Activated T-helper 9 cell treated with anti-CD3 and anti-CD28 coated beads, Interleukin-2, amount 50 U/mL, for 16 hours (primary cell): ENCODE measurements at places on chromosomes 5 and 9.

DNA sequence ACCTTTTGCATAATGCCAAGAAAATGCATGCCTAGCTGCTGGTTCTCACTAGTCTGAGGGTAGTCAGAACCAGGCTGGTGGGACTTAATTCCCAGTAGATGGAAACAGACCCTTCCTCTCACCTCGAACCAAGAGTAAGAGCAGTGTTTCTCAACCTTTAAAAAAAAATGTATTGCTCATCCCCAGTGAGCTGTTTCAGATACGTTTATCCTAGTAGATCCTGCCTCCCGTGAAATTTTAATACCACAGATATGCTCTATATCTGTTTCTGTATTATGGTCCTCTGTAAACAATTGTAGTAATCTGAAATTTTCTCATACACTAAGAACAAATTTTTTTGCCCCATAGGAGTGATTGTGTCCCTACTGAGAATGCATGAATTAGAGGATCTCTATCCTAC, 86.2 kb downstream of the TEK start:
- no peak for DNase-seq

- DNase-seq = no peak
These were observed 110.8 kb downstream of the MARCHF3 start for GRCh38 chr5:126919566-126919965.

DNA sequence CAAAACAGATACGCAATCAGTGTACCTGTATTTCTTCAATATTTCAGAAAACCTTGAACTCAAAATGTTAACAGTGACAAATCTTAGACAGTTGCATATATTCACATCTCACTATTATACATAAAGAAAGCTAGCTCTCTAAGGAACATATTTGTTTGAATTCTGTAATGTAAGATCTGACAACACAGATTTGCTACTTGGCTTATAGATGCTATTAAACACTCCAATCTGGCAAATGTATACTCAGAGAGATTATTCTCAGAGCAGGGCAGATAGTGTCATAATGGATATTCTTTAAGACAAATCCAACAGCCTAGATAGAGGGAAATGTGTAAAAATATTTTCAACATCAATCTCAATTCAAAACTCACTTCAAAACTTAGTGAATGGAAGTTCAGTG, 794.5 kb upstream of the CDH9 start:
- DNase-seq = no peak

- DNase-seq = no peak
These were observed 91.0 kb downstream of the ARSB start for GRCh38 chr5:78893940-78894677.

GRCh38 chr9:83422527-83422926, 115.7 kb downstream of the FRMD3 start:
- DNase-seq = no peak

DNA sequence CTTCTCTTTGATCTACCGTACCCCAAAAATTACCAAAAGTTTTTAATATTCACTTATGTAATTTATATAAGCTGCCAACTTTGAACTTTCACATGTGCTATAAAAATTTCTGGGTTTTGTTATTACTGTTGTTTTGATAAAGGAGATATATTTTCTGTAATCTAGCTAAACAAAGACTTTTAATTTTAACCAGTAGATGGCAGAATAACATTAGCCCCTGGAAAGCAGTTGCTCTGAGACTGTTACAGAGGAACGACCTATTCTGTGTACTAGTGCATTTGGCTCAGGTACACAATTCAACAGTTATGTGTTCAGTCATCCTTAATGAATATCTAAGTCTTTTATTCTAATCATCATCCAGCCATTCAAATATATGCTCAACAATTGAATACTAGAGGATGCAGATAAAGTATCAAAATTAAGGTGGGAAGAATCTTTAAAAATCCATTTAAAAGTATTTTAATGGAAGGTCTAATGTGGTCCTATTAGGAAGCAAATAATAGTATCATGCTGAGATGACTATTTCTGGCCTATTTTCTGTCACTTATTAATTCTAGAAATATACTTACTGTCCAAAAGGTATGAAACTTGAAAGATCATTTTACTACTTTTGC, 8.6 kb downstream of the KLHL9 start:
- no peak for DNase-seq

- no peak for DNase-seq
These were observed 75.3 kb downstream of the NMUR2 start for GRCh38 chr5:152329761-152330283.

DNA sequence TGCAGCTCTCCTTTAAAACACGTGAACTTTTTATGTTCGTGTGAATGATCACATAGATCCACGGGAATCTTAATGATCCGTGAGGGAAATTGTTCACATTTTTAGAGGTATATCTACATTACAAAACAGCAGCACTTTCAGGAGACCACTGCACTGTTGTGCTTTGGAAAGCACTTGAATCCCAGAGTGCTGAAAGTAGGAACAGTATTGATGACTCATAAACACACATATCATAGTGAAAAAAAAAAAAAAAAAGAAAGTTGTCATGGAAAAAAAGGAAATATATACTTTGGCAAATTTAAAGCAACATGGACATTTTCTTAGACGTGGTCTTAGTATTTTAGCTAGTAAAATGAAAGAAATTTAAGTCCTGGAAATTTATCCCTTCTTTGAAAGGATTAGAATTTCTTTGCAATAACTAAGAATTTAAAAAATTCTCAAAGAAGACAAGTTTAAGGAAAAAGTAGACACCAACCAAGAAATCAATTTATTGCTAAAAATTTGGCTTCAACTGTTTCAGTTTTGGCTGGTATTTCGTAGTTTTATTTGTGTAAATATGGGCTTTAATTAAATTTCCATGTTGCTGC, 55.4 kb downstream of the ADGRV1 start:
- DNase-seq = no peak

DNA sequence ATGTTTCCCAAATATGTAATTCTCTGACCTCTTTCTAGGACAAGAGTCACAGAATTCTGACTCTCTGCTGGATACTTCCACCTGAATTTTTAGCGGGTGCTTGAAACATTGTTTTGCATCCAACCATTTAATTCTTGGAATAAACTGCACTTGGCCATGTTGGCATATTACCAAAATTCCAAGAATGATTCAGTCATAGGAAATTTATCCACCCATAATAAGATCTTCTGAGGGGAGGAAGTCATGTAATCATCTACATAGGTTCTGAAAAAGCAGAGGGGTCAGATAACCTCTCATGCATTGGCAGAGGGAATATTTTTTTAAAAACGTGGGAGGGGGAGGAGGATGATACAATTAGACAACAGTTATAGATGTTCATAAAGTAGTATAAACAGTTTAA, 156.9 kb downstream of the PAM start:
- DNase-seq = no peak

DNA sequence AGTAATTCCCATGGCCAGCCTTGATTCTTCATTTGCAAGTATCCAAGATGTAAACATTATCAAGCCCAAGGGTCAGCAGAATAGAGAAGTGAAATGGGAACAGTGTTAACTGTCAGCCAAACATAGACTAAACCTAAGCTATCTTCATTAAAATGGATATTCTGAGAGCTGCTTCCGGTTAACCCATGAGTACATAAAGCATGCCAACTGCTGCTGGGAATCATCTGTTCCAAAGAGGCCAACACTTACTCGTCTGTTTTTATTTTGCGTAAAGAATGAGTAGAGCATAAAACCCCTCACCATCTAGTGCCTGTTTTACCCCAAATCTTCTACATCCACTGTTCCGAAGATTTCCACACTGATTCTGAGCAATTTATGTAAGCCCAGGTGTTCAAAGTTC, 257.6 kb downstream of the GLIS3 start:
- DNase-seq = no peak

DNA sequence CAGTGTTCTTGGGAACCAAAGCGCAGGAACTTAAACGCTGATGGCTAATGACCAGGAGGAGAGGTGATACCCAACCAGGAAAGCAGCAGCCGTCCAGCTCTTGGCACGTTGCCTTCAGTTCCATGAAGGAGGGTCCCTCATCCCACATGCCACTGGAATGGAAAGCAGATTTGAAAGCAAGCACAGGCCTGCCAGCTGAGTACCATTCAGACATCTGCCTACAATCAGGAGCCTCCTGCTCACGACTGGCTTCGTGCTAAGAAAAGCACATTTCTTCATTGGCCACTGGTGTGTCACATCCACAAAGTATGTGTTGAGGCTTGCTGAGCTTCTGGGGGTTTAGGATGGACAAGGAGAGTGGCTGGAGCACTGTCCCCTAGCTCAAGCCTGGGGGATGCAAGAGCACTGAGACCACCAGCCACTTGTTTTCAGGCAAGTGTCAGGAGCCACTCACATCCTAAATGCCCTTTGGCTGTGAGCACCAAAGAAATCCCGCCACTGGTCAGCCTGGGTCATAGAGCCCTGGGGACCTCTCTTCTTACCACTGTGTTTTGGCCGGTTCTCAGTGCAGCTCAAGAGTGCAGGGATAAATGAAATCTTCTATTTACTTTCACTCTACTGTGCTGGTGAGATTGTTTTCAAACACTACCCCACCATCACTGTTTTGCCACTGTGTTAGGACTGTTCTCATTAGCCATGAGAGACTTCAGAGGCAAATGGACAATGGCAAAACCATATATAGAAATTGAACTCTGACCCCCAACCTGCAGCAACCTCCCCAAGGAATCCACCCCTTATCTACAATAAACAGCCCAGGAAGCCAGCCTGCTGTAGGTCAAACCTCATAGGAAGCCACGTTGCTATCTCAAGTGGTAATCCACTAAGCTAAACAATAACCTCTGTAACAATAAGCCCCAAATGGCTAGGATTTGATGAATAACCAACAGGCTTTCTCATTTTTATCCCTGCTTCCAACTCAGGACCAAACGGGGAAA, 58.3 kb downstream of the MTX3 start:
- no peak for DNase-seq

- no peak for DNase-seq
These were observed 8.0 kb downstream of the PTCD2 start for GRCh38 chr5:72328172-72328571.

DNA sequence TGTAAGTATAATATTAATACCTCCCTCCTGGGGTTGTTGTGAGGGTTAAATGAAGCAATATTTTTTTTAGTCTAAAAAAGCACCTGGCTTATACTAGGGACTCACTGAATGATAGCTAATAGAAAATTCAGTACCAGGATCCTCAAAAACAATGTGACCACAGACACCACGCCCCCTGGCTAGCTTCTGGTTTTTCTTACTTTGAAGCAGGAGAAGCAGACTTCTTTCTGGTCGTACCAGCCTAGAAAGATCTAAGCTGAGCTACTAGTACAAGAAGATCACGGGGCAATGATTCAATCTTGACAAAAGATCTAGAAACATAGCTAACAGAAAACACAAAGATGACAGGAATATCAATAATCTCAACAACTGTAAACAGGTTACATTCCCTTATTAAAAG, 218.5 kb upstream of the SLC30A5 start:
- DNase-seq = no peak

- DNase-seq = no peak
These were observed 639.0 kb downstream of the CCDC171 start for GRCh38 chr9:16191691-16192402.

DNA sequence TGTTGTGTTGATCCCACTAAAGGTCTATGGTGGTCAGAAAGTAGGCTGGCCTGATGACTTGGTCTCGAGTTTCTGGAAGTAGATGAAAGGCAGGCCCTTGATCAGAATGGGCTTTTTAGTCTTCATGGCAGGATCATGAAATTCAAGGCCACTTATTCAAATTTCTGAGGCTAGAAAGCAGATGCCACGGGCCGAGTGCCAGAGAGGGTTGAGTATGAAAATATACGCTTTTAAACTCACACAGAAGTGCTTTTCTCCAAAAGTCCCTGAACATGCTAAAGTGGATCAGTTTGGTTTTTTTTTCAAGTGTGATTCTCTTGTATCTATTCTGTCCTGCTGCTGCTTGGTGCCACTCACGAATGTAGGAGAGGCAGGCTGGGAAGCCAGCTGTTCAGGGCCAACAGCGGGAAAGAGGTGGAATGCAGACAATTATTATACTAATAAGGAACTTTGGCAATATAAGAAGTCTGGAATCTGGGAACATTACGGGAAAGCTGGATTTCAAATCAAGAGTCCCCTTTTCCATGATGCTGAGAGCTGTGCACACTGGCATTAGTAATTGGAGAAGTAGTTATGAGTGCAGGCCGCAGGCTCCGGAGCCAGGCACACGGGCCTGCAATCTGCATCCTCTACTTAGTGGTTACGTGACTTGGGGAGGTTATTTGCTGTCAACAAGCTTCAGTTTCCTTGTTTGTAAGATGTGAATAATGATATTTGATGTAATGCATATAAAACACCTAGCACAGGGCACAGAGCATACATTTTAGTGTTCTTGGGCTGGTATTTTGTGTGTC, 95.8 kb downstream of the LMNB1 start:
- no peak for DNase-seq

GRCh38 chr5:172979778-172980177, 3.8 kb upstream of the ATP6V0E1 start:
- no peak for DNase-seq

GRCh38 chr5:174183701-174184100, 138.2 kb downstream of the NSG2 start:
- no peak for DNase-seq

- no peak for DNase-seq
These were observed 388.1 kb downstream of the SEMA5A start for GRCh38 chr5:9157811-9158210.

GRCh38 chr5:149337736-149338135, 7.6 kb upstream of the GRPEL2 start:
- DNase-seq = no peak

DNA sequence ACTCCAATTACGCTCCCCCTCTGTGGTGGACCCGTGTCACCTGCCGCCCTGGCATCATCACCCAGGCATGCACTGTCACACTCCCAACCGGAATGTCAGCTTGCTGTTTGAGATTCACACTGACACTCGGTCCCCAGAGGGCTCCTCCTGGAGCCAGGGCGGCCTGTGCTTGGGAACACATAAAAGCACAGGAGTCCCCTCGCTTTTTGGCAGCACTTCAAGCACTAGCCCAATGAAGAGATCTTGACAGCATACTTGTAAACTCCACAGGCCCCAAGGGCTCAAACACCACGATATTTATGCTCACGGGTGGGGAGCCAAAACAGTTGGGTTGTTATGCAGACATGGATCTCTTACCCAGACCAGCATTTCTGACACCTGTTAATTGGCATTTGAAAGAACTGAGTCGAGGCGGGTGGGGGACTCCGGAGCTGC, 90.8 kb upstream of the EGFLAM start:
- DNase-seq = no peak

DNA sequence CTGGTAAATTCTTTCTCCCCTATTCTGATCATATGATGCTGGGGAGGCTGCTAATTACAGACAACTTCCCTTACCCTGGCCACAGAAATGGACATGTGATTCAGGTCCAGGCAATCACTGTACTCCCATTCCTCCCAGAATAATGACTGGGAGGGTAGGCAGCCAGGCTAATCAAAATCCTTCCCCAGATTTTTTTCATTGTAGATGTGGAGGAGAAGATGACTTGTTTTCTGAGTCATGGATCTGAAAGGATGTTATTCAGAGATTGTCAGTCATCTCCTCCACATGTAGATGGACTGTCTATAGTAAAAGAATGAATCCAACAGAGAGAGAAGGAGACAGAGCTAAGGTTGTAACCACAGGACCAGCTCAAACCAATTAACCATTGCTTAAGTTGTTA, 123.9 kb upstream of the PUM3 start:
- no peak for DNase-seq
